ENCODE measurements at places on chromosomes 7 and 10.

DNA sequence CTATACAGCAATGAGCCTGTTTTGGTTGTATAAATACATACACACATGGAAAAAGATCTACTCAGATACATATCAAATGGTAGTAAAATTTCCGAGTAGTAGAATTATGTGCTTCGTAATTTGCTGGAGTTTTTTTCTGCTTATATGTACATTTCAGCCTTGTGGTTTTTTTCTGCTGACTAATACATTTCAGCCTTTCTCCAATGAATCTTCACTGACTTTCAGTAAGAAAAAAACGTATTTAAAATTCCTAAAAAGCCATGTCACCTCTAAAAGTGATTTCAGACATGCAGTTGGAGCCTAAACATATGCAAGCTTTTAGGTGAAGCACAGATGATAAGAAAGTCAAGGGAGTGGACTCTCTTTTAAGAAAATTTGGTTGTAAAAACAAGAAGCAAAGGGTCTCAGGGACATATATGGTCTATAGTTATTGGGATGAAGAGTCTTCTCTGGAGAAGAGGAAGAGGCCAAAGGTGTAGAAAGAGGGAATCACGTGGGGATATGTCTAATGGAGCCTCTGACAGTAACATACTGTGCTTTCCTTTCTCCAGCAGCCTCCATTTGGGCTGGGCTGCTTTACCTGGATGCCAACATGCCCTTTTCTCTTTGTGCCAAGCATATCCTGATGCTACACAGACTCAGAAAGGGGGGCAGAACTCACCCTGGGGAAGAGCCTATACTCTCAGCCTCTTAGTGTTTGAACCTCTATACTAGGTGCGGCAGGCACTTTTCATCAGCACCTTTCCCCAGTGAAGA, 2.4 kb downstream of the AMPH start:
- DNase-seq = no peak

DNA sequence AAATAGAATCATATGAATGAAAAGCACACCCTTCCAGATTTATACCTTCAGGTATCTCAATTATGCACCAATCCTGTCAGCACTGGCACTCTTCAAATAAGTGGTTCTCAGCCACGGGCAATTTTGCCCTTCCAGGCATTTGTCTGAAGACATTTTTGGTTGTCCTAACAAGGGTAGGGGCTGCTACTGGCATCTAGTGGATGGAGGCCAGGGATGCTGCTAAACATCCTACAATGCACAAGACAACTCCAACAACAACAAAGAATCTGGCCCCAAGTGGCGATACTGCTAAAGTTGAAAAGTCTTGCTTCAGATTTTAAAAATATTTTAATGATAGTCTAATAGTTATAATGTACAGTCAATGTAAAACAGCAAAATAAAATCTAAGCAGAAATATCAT, 16.1 kb downstream of the CCDC186 start:
- DNase-seq = no peak

DNA sequence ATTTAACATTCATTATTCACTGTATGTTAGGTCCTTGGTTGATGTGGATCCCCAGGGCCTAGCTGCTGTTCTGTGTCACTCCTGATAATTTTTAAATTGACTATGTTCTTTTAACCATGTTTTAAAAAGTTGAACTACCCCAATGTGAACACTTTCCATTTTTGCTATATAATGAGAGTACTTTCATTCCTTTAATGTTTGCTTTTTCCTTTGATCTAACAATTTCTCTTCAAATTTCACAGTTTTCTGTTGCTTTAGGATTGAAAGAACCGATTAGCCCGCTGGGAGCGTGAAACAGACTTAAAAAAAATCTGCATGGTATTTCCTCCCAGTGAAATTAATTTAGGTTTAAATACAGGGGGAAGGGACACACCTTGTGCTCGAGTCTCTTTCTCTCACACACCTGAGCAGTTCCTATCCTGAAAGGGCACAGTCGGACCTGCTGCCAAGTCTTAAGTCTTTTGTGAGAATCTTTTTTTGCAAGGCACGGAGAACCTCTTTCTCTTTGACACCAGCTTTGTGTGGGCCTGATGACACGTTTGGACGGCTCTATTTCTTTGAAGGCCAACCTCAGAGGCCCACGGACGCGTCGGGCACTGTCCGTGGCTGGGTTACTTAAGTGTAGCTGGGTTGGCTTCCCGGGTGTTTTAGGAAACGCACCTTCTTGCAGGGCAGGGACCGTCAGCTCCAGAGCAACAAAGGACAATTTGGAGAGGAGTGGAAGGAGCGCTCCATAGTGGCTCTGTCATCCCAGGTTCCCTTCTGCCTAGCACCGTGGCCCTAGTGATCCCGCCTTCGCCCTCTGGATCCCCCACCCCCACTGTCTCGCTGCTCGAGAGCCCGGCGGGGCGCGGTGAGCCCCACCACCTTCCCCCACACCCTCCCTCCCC, 1.0 kb upstream of the CHN2 start:
- no peak for DNase-seq

DNA sequence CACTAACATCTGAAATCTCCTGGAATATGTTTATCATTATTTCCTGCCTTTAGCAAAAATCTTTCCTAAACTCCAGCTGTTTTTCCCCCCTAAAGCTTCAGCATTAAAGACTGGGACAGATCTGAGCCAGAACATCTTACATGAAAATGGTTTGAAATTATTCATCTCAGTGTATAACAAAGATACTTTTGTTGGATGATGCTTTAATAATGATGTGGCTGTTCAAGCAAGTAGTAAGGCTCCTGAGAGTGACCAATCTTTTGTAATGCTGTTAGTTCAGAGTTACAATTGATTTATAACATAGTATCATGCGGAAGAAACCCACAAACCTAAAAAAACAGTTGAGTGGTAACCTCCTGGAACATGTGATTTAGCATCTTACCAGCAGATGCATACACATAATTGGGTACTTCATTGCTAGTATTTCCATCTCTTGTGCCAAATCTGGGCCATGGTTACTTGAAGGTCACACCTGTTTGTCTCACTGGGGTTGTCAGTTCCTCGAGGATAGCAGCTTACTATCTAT, 1.5 kb downstream of the BZW2 start:
- peak; percentile 13 for DNase-seq

- DNase-seq = no peak
Measured at GRCh38 chr10:48602401-48603135, 2.3 kb downstream of the ARHGAP22 start.
